ENCODE measurements at places on chromosomes 1 and 21.

GRCh38 chr1:223525957-223526356 lies 132.7 kb downstream of the CCDC185 start:
- no peak for DNase-seq

GRCh38 chr1:229183588-229183987 lies 87.3 kb upstream of the RAB4A start:
- no peak for DNase-seq

- DNase-seq, result no peak
These were observed 129.8 kb downstream of the S1PR1 start for GRCh38 chr1:101366513-101367215.

- DNase-seq, result peak; percentile 28
These were observed 29.0 kb upstream of the SLAMF1 start for GRCh38 chr1:160675641-160676410.

GRCh38 chr1:47838562-47839432 lies 158.4 kb downstream of the TRABD2B start:
- DNase-seq, result no peak

DNA sequence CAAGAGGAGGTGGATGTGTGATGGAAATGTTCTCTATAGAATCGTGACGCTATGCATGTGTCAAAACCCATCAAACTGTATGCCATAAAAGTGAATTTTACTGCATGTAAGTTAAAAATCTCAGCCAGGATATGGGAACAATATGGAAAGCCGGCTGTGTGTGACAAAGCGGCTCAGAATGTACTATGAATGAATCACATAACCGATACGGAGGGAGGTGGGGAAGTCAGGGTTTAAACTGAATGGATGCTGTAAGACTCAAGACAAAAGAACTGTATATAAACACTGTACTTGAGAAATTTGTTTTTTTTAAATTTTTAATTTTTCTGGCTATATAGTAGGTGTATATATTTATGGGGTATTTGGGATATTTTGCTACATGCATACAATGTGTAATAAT lies 111.6 kb upstream of the PDE4B start:
- no peak for DNase-seq

- DNase-seq, result peak; percentile 19
These were observed 144.4 kb upstream of the ZNF644 start for GRCh38 chr1:91166106-91166712.

DNA sequence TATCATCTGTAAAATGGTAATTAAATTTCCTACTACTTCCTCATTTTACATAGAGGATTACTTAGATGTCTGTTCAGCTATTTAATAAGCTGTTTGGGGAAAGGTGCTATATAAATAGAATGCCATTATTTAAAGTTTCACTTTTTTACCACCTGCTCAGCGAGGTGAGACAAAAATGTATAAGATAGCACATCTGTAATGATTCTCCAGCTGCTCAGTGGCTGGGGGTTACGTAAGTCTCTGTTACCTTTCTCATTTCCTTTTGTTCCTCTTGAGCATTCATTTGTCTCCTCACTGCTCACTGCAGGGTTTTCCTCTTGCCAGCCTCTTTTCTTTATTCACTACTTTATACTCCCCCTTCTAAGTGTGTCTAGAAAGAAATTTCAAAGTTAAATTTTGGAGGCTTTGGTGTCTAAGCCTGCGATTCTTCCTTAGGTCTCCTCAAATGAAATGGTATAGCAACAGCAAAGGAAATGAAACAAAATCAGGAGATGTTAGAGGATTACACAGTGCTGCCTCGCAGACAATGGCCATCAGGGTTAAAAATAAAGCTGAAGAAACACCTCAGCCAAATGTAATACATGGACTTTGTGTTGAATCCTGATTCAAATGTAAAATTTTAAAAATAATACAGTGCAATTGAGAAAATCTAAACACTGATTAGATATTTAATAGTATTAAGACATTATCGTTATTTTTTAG lies 6.8 kb downstream of the RGS8 start:
- peak; percentile 60 for DNase-seq

All from GM19239 (cell line).